ENCODE measurements at places on chromosomes 2 and 18.

DNA sequence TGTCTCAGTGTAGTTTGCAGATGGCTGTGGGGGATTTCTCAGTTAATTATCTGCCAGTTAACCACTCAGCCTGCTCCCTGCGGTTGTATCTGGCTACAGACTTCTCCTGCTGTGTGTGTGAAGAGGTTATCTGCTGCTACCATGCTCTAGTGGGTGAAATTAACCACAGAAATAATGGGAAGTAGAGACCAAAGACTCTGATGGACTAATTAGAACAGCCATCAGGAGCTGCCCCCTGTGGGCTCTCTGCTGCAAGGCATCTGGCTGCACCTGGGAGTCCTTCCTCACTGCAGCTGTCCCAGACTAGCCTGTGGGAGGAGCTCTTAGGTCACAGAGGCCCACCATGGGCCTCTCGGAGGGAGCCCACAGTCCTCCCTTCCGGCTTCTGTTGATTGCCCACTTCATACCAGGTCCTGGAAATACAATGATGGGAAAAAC lies 66.6 kb downstream of the CTIF start:
- no peak for DNase-seq

GRCh38 chr18:63603772-63604171 lies 16.6 kb downstream of the SERPINB13 start:
- DNase-seq, result no peak

GRCh38 chr18:58911241-58911640 lies 46.6 kb downstream of the ZNF532 start:
- no peak for DNase-seq

DNA sequence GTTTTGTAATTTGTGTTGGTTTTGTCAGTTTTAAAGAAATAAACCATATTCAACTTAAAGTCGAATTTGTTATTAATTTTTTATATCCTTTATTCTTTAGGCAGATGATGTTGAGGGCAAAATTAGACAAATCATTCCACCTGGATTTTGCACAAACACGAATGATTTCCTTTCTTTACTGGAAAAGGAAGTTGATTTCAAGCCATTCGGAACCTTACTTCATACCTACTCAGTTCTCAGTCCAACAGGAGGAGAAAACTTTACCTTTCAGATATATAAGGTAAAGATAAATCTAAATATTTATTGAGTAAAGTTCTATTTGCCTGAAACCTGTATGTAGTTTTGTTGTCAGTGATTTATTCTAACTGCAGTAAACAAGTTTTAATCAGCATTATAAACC lies 34.5 kb upstream of the METAP1D start:
- no peak for DNase-seq

- DNase-seq, result no peak
Observed at GRCh38 chr2:238883421-238883901, 35.6 kb downstream of the TWIST2 start.

- DNase-seq, result no peak
Observed at GRCh38 chr2:186919296-186919695, 70.3 kb upstream of the ZSWIM2 start.

GRCh38 chr18:28041366-28041765 lies 135.6 kb downstream of the CDH2 start:
- DNase-seq, result no peak

DNA sequence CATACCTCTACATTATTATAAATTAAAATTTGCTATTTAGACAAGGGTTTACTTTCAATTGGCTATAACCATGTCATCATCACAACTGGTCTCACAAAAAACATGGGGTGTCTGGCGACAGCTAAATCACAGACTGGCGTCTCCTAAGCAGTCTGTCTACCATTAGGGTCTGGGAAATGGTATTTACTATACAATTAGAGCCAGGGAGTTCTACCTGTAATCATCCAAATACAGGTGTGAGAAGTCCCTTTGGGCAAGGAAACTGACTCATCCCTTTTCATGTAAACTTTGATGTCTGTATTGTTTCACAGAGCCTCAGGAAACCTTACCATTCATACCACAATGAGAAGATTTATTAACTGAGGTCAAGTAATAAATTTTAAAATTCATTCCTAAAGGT lies 126.7 kb downstream of the OLA1 start:
- no peak for DNase-seq

DNA sequence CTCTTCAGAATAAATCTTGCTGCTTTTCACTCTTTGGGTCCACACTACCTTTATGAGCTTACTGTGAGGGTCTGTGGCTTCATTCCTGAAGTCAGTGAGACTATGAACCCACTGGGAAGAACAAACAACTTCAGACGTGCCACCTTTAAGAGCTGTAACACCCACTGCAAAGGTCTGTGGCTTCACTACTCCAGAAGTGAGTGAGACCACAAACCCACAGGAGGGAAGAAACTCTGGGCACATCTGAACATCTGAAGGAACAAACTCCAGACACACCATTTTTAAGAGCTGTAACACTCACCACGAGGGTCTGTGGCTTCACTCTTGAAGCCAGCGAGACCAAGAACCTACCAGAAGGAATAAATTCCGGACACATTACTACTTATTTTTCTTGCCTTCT lies 964.1 kb upstream of the NXPH2 start:
- DNase-seq, result no peak

GRCh38 chr2:86302320-86302719 lies 35.1 kb downstream of the REEP1 start:
- DNase-seq, result no peak

All from stimulated activated CD8-positive, alpha-beta memory T cell treated with anti-CD3 and anti-CD28 coated beads, Interleukin-7, amount 100 ng/mL, for 24 hours (primary cell).